HuH-7.5 (cell line): ENCODE measurements at places on chromosomes 11 and 22.
A peak's percentile ranks its signal among the peaks of the same experiment; 100 is the strongest.

GRCh38 chr22:20315337-20316216 is 4.3 kb downstream of the DGCR6L start:
- no peak for DNase-seq

- peak; percentile 88 for DNase-seq
Observed at GRCh38 chr11:64230171-64230984, at the start of gene DNAJC4. Gene DNAJC4 (plus strand): TSS chr11:64230548. CDS start chr11:64230855, 307 bp downstream.

- no peak for DNase-seq
Observed at GRCh38 chr11:118735203-118735602, 55.8 kb upstream of the TREH start.

GRCh38 chr11:61963016-61963281 is 4.5 kb downstream of the FTH1 start:
- DNase-seq: no peak

DNA sequence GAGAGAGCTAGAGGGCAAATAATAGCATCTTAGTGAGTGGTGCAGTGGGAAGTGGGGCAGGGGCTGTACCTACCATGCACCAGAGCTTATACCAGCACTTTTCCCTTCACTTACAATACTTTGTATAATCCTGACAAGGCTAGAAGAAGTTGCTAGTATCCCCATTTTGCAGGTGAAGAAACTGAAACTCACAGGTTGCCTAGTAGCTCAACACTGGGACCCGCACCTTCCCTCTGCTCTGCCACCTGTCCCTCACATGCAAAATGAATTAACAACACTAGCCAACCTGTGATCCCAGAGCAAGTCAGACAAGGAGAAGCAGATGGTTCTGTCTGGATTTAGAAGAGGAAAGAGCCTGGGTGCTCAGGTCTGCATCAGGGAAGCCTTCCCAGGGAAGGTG is 510.4 kb downstream of the BUD13 start:
- DNase-seq: no peak

GRCh38 chr22:20434264-20434751 is 3.3 kb downstream of the SCARF2 start:
- DNase-seq: no peak

GRCh38 chr11:7971846-7972245 is 6.6 kb upstream of the NLRP10 start:
- DNase-seq: no peak

DNA sequence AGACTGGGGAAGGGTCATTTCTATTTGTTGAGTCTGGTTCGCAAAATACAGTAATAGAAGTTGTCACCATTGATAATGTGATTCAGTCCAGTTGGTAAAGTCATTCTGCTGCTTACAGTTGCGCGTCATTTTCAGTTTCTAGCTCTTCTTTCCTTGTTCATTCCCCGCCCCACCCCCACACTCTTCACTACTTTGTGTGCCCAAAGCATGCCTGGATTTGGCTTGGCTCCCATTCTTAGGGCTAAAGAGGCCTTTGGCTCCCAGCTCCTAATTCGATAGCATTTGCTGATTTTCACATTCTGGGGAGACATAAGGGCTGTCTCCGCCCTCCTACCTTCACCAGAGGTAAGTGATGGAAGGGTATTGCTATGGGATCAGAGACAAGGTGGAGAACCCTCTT is 43.0 kb downstream of the CECR2 start:
- no peak for DNase-seq

DNA sequence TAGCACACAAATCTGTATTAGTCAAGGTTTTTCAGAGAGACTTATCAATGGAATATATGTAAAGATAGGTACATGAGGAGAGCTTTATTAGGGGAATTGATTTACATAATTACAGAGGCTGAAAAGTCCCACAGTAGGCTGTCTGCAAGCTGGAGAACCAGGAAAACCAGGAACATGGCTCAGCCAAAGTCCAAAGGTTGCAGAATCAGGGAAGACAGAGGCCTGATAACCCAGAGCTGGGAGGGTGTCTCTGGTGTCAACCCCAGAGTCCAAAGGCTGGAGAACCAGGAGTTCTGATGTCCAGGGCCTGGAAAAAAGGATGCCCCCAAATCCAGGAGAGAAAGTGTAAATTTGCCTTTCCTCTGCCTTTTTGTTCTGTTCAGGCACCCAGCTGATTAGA is 16.3 kb upstream of the OR5F1 start:
- no peak for DNase-seq

DNA sequence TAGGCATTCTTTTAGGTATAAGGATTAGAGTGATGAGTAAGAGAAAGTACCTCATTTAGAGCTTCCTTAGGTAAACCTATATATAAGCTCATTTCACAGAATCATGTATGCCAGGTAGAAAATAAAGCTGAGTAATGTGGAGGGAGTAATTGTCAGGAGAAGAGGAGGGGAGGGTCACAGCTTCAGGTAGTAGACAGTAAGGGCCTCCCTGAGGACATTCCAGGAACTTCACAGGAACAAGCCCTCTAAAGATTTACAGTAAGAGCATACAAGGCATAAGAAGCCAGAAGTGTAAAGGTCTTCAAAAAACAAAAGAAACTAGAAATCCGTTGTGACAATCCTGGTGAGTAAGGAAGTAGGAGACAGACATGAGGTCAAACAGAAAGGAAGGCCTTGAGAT is 57.6 kb downstream of the USP47 start:
- DNase-seq: no peak

GRCh38 chr11:74713686-74714085 is 17.5 kb downstream of the CHRDL2 start:
- DNase-seq: no peak

DNA sequence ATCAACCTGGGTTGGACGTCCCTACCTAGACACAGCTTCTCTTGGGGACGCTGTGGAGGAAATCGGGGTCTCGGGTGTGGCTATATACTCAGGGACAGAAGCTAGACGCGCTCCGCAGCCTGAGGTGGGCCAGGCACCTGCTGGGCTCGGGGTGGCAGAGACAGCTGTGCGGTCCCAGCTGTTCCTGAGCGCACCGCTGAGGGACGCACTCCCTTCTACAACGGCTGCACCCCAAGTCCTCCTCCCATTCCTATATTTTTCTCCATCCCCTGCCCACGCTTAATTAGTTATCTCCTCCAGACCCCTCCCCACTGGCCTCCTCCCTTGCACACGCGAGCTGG is 188 bp upstream of the MTNR1B start:
- no peak for DNase-seq

DNA sequence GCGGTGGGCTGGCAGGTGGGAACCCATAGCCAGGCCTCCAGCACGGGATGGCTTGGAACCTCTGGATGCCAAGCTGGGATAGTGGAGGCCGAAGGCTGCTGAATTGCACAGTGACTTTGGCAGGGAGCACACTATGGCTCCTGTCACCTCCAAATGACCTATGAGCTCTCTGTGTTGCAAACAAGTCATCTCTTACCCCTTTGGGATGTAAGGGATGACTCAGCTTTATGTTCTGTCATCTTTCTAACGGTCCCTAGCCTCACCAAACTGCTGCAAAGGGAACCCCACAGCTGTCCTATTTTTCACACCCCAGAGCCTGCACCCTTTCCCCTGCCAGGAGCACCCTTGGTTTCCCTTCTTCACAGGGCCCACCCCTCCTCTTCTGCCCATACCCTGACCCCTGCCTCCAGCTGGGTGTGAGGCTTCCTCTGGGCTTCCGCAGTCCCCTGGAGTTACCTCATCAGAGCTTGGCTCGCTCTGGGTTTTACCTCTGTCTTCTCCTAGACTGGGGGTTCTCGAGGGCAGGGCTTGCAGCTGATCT is 2.7 kb upstream of the SCUBE1 start:
- no peak for DNase-seq

GRCh38 chr11:126804363-126804762 is 196.2 kb downstream of the KIRREL3 start:
- no peak for DNase-seq

DNA sequence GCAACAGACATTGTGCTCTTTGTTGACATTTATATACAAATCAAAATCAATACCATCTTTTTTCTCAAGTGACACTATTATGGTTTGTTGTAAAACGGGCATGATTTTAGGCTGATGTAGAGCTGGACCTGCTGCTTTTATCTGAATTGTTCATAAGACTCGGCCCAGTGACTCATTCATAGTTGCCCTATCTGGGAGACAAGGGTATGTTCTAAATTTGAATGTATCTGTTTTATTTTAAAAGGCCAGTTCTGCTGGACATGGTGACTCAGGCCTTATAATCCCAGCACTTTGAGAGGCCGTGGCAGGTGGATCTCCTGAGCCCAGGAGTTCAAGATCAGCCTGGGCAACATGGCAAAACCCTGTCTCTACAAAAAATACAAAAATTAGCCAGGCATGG is 39.3 kb downstream of the CEP295 start:
- DNase-seq: no peak

DNA sequence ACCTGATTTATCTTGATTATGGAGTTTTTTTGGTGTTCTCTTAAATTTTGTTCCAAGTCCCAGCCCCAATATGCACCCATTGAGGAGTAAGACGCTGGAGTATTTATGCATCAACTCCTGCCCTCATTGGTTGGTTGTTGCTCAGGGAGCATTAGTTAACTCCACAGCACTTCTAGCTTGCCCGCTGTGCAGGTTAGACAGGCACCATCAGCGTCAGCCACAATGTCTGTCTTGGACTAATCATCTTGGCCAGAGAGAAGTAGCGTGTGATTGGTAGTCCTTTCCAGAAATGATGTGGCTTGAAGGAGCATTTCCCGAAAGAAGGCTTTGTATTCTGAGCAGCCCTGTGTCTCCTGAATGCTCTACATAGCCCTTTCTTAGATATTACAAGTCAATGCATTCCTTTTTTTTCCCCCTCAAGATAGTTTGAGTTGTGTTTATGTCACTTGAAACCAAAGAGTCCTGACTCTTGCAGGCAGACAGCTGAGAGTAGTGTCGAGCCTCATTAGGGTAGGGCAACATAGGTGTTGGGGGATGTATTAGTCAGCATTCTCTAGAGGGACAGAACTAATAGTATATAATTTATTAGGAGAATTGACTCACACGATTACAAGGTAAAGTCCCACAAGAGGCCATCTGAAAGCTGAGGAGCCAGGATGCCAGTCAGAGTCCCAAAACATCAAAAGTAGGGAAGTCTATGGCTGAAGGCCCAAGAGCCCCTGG is 94.6 kb upstream of the RCN1 start:
- DNase-seq: no peak

DNA sequence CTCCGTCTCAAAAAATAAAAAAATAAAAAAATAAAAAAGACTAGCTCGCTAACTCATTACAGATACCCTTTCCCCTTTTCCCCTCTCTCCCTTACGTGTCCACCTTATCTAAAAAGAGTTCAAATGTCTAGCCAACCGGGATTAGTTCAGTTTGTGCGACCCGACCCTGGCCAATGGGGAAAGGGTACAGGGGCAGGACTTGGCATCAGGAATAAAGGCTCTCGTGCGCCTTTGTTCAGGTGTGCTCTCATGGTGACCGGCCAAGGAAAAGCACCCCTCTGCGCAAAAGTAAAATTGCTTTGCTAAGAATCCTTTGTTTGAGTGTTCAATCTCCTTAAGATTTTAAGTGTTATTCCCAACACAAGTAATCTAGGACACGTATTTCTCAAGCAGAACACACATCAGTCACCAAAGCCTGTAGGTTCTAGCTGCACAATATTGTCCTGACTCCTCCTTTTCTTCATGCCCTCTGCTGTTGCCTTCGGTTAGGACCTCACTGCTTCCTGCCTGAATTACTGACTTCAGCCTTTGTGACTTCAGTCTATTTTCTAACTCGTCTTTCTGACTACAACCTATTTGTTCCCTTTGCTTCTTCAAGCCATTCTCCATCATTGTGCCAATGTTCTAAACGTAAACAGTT is 20.7 kb upstream of the CECR2 start:
- no peak for DNase-seq

DNA sequence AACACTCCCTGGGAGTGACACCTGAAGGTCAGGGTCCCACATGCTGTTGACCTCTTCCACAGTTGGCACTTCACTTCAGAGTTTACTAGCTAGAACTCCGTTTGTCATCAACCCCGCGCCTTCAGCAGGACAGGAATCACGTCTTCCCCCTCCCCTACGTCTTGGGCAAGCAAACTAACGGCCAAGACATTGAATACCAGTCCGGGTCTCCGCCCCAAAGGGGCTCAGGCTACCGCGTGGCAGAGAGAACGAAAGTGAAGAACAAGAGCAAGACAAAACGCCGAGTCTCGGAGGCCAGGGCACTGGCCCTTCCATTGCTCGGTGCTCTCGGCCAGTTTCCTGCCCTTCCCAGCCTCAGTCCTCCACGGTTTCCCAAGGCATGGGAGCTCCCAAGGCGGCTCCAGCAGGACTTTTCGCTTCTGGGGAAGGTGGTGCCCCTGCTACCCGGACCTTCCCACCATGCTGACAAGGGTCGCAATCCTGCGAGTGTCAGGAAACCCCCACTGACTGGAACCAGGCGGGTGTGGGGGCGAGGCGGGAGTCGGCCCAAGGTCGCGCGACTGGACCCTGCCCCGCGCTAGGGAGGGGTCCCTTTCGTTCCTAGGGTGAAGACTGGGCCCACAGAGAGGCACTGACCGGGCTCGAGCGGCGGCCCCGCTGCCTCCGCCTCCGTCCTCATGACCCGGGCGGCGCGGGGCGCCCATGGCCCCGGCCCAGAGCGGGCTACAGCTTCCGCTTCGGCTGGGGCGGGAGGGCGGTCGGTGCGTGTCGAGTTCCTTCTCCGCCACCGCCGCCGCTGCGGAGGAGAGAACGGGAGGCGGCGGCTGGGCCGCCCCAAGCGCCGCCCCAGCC is at the start of gene GUCD1:
TSS of gene GUCD1 (minus strand) at position 826 of the 852 bp plus-strand sequence. CDS start at position 679, 147 bp downstream.
- DNase-seq: no peak

DNA sequence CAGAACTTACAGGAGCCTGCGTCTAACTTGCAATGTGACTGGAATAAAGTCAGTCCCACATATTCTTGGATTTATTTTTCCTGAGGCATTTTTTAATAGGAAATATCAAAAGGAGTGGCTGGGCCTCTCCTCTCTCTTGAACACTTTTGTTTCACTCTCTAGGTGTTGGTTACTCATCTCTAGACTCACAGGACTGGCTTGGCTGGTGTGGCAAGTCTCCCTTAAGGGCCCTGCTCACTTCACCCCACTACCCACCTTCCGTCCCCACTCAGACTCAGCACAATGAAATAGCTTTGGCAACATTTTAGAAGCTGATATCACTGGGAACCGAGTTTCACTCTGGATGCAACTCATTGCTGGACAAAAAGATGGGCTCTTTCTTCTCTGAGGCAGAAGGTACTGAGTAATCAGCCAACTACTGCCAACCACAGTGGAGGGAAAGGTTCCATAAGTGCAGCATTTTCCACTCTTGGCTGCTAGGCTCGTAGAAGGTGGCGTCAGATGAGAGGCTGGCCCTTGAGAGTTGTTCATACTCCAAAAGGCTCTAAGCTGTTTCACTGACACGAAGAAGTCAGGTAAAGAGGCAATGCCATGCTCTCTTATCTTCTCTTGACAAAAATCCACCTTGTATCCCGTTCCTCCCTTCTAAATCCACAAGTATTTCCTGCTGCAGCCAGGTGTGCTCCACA is 390.6 kb downstream of the SOX6 start:
- no peak for DNase-seq

GRCh38 chr22:50002791-50003190 is 9.8 kb downstream of the IL17REL start:
- DNase-seq: no peak
